ENCODE measurements at places on chromosomes 11 and 22.

- DNase-seq = no peak
These were observed 2.3 kb upstream of the NOX4 start for GRCh38 chr11:89493431-89493830.

- no peak for DNase-seq
These were observed 514 bp downstream of the KRTAP5-9 start for GRCh38 chr11:71548716-71549151.

GRCh38 chr11:12185914-12186313 lies 75.5 kb downstream of the MICAL2 start:
- DNase-seq = no peak

- no peak for DNase-seq
These were observed at the start of gene SOX10 for GRCh38 chr22:37983860-37984791. TSS of gene SOX10 (minus strand) at chr22:37984555. CDS start at chr22:37983784, 771 bp downstream.

GRCh38 chr22:44538051-44538450 lies 40.0 kb upstream of the RTL6 start:
- DNase-seq = peak; percentile 8

GRCh38 chr11:126279191-126279590 lies 3.7 kb upstream of the TIRAP start:
- no peak for DNase-seq

- DNase-seq = no peak
These were observed 32.8 kb downstream of the CADM1 start for GRCh38 chr11:115471367-115471766.

DNA sequence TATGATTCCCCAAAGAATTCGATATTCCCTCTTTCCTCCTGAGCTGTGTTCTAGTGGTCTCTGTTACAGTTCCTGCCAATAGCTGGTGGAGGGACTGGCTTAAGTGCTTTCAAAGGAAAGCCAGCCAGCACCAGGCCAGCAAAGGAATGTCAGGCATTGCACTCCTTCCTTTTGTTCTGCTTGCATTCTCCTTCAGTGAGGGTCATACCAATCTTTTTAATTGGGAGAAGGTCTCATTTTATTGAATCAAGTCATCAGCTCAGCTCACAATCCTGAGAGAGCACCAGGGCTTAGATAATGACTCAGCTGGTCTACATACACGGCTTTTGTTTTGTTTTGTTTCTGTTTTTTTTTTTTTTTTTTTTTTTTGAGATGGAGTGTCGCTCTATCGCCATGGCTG lies 222.9 kb downstream of the NAV2 start:
- DNase-seq = no peak

DNA sequence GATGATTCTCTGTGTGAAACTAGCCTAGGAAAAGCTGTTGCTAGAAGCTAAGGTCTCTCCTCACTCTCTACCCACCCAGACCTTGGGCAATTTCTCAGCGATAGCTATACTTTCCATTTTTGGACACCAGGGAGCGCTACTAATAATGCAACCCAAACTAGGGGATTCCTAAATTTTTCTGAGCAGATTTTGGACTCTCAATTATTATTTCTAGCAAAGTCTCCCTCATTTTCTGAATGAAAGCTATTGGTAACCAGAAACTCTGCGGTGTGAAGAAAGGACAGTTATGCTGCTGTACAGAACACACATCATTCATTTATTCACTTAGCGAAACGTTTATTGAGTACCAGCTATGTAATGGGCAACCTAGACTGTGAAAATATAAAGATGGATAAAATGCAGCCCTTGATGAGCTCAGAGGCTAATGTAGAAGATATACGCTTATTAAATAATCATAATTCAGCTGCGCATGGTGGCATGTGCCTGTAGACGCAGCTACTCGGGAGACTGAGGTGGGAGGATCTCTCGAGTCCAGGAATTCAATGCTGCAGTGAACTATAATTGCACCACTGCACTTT lies 6.1 kb upstream of the STIM1 start:
- peak; percentile 33 for DNase-seq

GRCh38 chr11:109062445-109062844 lies 359.5 kb upstream of the C11orf87 start:
- no peak for DNase-seq

GRCh38 chr11:64545619-64546018 lies 45.4 kb upstream of the SLC22A12 start:
- DNase-seq = peak; percentile 54

DNA sequence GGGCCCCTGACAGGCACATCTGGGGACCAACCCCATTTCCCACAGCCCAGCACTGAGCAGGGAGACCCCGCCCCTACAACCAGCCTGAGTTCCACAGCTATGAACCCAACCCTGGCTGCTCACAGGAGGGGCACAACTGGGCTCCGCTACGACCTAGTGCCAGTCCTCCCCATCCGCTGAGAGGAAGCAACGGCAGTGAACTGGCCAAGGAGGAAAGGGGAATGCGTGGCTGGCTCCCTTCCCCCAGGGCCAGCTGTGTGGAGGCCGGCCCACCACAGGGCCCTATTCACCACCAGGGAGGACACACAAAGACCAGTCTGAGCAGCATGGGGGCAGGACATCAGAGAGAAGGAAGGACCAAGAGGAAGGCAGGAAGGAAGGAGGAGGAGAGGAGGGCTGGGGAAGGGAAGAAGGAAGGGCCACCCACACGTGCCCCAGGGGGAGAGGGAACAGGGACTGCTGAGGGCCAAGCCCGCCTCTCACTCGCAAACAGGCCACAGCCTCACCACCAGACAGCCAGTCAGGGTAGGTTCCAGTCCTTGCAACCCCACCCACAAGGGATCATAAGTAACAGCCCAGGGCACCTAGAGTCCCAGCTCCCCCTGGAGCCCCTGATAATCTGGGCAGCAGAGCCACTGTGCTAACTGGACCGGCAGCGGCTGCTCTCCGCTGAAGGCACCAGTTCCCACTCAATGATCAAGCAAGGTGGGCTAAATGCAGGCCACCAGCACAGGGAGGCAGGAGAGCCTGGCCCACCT lies 8.5 kb upstream of the GAL3ST1 start:
- no peak for DNase-seq

DNA sequence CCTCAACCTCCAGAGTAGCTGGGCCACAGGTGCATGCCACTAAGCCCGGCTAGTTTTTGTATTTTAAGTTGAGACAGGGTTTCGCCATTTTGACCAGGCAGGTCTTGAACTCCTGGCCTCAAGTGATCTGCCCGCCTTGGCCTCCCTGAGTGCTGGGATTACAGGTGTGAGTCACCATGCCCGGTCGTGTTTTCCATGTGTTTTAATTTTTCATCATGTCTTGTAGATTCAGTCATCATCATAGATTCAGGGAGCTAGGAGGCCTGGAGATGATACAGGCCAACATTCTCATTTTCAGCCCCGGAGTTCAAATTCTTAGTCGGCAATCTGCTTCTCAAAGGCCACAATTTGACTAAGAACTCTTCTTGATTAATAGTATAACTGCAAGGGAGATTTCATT lies 73.5 kb upstream of the GRAMD1B start:
- no peak for DNase-seq

GRCh38 chr22:49205483-49205800 lies 622.2 kb downstream of the BRD1 start:
- no peak for DNase-seq

- DNase-seq = no peak
These were observed 84.3 kb downstream of the PANX1 start for GRCh38 chr11:94212898-94213297.

Measured in NCI-H460 (cell line).